ENCODE measurements at places on chromosomes 7 and 10.

DNA sequence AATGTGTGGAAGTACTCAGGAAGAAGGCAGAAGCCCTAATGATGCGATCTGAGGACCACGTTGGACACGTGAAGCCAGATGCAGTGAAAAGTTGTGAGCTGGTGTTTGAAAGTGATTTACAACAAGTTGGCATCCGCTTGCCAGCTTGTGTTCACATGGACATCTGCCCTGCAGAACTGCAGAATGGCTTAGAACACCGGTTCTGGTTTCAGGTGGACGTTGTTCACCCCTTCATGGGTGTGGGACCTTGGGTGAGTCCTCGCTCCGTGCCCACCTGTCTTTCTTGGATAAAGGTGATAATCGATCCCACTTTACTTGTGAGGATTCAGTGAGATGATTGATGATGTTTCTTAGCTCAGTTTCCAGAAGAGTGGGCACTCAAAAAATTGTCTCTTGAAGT, 53.8 kb downstream of the CAMK1D start:
- DNase-seq = no peak

DNA sequence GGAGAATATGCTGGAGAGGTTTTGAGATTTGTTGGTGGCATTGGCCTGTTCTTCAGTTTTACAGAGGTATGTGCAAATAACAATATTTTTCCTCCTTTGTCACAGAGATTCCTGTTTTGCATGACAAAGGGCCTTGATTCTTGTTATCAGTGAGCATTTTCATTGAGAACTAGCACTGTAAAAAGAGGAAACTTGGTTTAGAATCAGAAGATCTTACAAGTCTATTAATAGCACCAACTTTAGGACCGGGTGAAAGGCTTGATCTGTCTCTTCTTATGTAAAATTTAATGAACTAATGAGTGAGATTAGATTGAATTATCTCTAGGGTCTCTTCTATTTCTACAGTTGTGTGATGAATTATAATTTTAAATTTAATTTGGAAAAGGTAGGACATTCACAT, 25.5 kb downstream of the TSPAN13 start:
- no peak for DNase-seq

DNA sequence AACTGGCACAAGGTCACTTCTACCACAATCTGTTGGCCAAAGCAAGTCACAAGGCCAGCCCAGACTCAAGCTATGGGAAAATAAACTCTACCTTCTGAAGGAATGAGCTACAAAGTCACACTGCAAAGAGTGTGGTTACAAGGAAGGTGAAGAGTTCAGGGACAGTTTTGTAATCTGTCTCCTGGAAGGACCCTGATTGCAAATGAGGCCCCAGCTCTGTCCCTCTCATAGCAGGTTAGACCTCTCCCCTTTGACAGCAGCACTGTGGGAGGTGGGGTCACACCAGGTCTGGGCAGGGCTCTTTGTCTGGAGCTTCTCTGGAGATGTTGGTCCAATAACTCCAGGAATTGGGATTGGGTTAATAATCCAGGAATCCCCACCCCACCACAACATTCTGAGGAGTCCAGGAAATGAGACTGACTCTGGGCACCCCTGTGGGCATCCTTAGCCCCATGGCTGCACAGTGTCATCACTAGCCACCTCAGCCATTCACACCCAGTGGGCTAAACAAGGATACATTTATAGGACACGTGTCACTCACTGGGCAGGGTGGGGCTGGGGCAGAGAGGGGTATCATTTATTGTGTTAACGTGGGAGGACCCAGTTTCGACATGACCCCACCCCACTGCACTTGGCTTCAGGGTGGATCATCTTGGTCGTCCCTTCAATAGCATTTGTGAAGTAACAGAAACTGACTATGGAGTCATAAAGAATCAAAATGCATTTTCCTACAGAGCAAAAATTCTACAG, 23.7 kb upstream of the C10orf105 start:
- no peak for DNase-seq

- DNase-seq = no peak
Observed at GRCh38 chr7:30363778-30364563, 79.6 kb downstream of the ZNRF2 start.

DNA sequence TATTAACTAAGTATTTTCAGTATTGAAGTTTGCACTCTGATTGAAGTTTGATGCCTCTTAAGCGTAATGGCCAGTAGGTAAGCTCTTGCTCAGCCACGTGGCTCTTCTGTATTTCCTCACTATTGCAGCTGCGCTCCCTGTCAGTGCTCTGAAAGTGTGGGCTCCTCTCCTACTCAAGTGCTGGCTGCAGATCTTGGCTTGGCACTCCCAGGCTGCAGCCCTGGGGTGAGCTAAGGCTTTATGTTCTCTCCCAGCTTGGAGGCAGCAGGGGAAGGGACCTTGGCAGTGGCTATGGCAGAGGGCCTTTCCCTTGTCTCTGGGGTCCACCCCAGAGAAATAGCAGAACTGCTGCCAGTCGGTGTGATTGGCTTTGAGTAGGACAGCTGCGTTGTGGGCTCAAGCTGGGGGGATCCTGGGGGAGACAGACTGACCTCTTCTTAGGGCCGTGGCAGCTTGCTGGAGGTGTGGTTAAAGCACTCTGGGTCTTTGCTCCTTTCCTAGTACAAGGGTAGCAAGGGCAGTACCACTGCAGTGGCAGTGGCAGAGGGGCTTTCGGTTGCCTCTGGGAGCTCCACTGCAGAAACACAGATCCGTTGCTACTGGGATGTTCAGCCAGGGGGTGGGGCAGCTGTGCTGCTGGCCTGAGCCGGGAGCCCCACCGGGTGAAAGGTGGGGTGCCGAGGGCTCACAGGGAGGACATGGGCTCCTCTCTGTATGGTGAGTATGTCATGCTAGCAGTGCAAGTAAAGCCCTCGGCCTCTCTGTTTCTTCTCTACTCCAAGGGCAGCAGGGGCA, 100.5 kb downstream of the GLCCI1 start:
- no peak for DNase-seq

Data from stimulated activated naive B cell treated with anti-CD40 and anti-IgM and Interleukin-4, amounts not matched to agents 10 μg/mL and 1 μg/mL and 100 μg/mL, for 72 hours (primary cell).